ENCODE measurements at places on chromosomes 11 and 22. TPM values are rescaled to one million over a fixed set of nuclear protein-coding genes. Genes with fewer than 3 reads are reported as not detected.

Gene FOLR3
- not detected for total RNA-seq

Gene OR8D1
- not detected for total RNA-seq

Gene ACTN3
- total RNA-seq: not detected

Gene MAPK8IP2
- total RNA-seq: 18.8 TPM

Gene ADSL
- total RNA-seq: 320 TPM

Gene NAALAD2
- 2.5 TPM for total RNA-seq

Gene MMP7
- total RNA-seq: not detected

Gene SLC15A3
- total RNA-seq: 0.75 TPM

Gene MAJIN
- total RNA-seq: not detected

Gene AGBL2
- 1.5 TPM for total RNA-seq

Gene SLC22A12
- total RNA-seq: not detected

Gene SORL1
- total RNA-seq: 45.0 TPM

Gene VPREB1
- not detected for total RNA-seq

Gene RFPL1
- total RNA-seq: not detected

Gene IFITM5
- not detected for total RNA-seq

Gene TEX12
- 0.43 TPM for total RNA-seq

Gene MRGPRE
- total RNA-seq: not detected

Gene KMT5B
- 14.7 TPM for total RNA-seq

Gene CCDC89
- total RNA-seq: 1.2 TPM
